CD4-positive, alpha-beta T cell treated with Interleukin-4 for 1 hour (primary cell): ENCODE measurements at places on chromosomes 7 and 10.

GRCh38 chr7:7519528-7519927, 16.1 kb downstream of the COL28A1 start:
- DNase-seq: no peak

DNA sequence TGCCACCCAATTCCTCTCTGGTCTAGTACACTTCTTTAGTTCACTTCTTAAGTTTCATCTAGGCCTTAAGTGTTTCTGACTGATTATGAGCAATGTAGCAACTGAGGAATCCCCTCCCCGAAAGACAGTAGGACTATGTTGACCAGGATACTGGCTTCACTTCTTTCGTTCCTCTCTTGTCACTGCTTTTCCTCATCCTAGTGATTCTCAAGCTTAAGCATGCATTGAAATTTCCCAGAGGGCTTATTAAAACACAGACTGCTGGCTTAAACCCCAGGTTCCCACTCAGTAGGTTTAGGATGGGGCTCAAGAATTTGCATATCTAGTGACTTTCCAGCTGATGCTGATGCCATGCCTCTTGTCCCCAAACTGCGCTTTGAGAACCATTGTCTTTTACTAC, 164.6 kb upstream of the WNT16 start:
- DNase-seq: no peak

- DNase-seq: no peak
Observed at GRCh38 chr7:33392148-33392547, 262.8 kb downstream of the BBS9 start.

DNA sequence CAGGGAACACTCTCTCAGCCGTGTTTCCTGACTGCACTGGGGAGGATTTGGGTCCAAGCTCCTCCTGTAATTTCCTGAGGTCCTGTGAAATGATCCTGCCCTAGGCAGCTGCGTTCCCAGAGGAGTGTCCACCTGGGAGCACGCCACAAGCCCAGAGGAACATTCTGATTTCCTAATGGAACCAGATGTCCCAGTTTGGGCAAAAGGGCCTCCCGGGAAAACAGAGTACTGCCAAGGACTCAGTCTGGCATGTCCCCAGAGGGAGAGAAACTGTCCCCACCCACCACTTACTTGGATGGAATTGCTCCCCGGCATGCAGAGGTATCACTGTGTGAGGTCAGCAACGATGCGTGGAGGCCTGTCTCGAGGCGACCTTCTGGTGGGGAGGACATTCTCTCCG, 34.5 kb downstream of the ASB13 start:
- DNase-seq: no peak

- DNase-seq: no peak
Observed at GRCh38 chr10:14958872-14959220, 342 bp upstream of the MEIG1 start.

GRCh38 chr7:7272294-7272693, 90.0 kb downstream of the C1GALT1 start:
- no peak for DNase-seq

- DNase-seq: no peak
Observed at GRCh38 chr7:28623105-28623730, 210.9 kb downstream of the CREB5 start.

- no peak for DNase-seq
Observed at GRCh38 chr7:155831807-155832524, 19.7 kb upstream of the SHH start.

GRCh38 chr10:21449288-21449966, 76.1 kb downstream of the SKIDA1 start:
- DNase-seq: no peak

GRCh38 chr10:26509307-26509706, 71.2 kb downstream of the APBB1IP start:
- DNase-seq: no peak

DNA sequence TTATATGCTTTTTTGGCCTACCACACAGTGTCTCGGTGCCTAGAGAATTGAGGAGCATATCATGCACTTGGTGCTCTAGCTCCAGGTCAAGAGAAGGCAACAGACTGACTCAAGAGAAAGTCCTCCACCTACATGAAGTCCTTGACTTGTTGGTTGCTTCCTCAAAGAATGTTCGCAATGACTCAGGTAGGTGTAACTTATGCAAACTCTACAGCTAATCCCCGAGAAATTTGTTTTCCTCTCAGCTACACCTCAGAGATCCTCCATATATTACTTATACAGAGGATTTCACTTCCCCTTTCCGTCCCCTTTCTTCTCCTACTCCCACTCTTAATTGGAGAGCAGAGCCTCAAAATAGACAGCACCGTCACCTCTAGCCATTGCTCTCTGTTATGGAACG, 1013.1 kb downstream of the KCNMA1 start:
- no peak for DNase-seq

DNA sequence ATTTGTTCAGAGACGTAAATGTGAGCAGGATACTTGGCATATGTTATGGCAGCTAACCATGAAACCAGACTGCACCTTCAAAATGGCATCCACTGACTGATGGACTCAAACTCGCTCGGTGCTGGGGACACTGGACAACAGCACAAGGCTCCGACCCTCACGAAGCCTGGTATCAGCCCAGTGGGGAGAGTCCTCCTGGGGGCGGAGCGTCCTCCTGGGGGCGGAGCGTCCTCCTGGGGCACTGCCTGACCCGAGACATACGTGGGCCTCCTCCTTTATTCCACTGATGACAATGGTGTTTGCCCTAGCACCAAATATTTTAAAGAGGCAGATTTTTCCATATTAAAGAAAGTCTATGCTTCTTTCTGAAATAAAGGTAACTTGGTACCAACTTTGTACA, 39.5 kb downstream of the ESYT2 start:
- DNase-seq: peak; percentile 10

GRCh38 chr10:8817299-8817698, 762.8 kb downstream of the GATA3 start:
- DNase-seq: no peak

DNA sequence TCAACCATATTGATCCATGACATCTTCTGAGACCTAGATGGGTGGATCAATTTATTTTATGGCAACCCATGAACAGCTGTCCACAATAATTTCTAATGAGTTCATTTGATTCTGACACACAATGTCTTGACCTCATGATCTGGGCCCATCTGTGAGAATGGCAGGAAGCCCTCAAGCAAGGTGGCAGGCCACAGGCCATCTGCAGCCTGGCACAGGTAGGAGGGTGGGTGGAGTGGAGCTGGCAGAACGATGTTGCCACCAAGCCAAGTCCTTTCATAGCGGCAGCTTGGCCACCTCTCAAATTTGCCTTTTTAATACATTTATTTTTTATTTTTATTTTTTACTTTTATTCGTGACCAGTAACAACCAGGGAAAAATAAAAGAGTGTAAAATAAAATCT, 1181.6 kb upstream of the SORCS1 start:
- no peak for DNase-seq

DNA sequence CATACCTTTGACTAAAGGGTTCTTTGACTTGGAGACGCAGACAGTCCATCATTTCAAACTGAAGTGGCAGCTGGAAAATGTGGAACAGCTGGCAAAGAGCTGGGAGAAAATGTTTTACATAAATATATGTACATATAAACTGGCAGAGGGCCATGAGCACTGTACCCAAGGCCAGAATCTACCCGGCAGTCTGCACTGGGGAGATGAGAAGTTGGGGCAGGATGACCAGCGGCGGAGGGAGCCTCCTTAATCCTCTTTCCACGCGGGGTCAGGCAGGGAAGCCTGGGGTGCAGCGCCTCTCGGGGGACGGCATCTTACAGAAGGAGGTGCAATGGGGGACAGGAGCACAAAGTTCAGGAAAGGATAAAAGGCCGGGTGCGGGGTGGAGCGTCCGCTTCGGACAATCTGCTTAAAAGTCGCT, 1.3 kb downstream of the GLI3 start:
- DNase-seq: no peak

DNA sequence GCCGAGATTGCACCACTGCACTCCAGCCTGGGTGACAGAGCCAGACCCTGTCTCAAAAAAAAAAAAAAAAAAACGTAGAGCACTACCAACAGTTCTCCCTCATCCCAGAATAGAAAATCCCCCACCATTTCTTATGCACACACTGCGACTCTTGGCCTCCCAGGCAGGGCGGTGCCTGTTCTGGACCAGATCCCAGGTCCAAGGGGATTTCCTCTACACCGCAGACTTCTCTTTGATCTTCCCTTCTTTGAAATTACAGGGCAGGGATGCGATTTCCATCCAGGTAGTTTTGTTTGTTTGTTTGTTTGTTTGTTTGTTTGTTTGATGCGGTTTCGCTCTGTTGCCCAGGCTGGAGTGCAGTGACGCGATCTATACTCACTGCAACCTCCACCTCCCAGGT, 91.8 kb downstream of the SEPTIN14 start:
- no peak for DNase-seq
